T-cell (primary cell): ENCODE measurements at places on chromosomes 1 and 21.

DNA sequence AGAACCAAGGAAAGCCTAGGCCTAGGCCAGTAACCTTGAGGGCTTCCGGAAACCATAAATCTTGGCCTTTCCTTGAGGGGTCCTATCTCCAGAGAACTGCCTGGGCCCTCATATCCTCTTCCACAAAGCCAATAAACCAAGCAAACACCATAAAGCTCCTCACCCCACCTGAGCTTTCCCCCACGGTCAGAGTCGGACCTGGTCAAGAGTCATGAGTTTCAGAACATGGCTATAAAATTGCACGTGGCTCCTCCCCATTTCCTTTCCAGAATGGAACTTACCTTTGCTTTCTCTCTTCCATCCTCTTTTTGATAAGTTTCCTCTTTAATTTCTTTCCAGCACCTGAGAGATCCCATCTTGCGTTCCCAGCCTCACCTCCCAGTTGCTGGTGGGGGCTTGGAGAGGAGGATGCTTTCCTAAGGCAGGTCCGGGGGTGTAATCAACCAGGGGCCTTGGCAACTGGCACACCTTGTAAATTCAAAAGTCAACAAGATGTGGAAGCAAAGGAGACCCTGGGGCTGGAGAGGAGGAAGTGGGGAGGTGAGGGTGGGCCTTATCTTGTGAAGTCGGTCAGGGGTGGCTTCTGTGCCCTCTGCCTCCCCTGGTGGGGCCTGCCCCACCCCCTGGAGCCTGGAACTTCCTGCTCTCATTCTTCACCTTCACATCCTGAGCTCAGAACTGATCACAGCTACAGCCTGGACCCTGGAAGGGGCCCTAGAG, 259.9 kb downstream of the FOXD2 start:
- H3K36me3 ChIP-seq = no peaks in the 10 kb centered on the region
- no peak overlapping the region for H3K4me3 ChIP-seq
- no peak overlapping the region for H3K27ac ChIP-seq
- no peak for DNase-seq
- H3K27me3 ChIP-seq = peaks cover 12% of the 10 kb centered on the region

DNA sequence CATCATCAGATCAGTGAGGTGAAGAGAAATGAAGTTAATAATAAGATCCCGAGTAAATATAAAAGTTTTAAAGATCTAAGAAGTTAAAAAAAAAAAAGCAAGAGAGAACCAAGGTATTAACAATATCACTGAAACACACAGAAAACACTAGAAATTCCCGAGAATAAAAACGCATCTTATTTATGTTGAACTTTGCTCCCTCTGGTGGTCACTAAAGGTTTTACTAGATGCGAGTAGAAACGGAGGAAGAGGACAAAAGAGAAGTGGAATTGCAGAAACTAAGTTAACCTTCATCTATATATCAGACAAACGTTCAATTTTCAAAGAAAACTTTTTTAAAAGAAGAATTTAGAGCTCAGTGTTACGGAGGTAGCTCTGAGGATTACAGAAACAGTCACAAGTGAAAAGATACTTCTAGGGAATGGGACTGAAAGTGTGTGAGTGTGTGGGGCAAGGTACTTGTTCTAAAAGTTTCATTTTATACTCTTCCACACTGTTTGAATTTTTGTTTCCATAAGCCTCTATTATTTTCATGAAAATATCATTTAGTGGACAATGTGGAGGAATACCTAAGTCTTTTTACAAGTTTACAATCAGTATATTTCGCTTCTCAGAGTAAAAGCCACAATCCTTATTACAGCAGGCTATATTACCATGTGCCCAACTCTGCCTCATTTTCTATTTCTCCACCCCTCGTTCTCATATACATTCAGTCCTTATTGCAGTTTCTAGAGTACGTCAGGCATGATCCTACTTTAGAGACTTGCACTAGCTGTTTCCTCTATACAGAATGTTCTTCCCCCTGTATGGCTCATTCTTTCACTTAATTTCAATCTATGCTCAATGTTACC, 19.7 kb downstream of the ACBD6 start:
- H3K4me1 ChIP-seq = no peaks in the 10 kb centered on the region
- H3K36me3 ChIP-seq = no peaks in the 10 kb centered on the region
- no peak overlapping the region for H3K27ac ChIP-seq
- H3K4me3 ChIP-seq = no peak overlapping the region
- no peak for DNase-seq
- H3K27me3 ChIP-seq = no peaks in the 10 kb centered on the region

DNA sequence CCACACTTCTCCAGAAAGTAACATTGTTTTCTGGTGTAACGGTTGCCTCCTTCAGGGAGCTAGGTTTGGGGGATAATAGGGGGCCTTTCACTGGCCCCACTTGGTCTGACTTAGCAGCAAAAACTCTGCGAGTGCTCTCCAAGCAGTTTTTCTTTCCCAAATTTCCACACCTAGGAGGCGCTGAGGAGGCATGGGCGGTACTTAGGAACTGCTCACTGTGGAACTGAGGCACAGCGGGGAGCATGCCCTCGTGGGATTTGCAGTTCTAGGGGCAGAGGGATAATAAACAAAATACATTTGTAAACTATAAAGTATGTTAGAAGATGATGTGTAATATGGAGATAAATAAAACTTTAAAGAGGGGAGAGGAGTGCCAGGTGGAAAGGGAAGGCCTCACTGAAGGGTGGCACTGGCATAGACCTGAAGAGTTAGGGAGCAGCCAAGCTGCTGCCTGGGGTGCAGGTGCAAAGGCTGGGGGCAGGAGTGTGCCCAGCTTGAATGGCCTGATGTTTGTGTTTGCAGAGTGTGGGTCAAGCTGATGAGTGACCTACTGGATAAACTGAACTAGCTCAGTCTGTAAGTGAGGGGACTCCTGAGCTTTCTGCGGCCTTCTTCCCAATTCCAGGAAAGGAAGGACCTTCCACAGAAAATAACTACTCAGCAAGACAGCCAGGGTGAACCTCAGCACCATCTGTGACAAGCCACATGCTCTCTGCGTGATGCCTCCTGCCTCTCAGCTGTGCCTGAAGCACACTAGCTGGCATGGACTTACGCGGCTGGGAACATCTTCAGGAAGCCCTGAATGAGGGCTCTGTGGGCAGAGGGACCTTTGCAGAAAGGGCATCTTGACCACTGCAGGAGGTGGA, 1.9 kb downstream of the EPHX1 start:
- no peak overlapping the region for H3K4me3 ChIP-seq
- H3K36me3 ChIP-seq = no peaks in the 10 kb centered on the region
- H3K4me1 ChIP-seq = no peaks in the 10 kb centered on the region

DNA sequence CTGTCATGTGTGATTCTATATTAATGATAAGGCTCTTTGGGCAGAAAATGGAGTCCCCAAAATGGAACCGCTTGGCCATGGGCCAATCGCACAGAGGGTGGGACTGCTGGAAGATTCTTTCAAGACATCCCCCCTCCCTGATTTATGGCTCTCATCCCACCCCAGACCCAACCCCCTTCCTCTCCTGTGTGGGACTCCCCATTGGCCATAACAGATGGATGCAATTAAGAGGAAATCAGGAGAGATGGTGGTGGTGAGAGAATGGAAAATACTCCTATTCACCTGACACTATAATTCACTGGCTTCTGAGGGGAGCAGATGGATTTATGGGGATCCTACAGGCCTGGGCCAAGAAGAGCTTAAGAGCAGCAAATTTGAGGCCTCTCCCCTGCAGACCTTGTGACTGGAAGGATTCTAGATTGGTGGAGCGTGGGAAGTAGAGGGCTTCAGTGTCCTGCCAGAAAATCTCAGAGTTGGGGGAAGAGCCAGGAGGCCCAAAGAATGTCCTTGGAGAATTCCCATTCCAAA, 1.7 kb downstream of the IGFN1 start:
- no peak for DNase-seq
- no peaks in the 10 kb centered on the region for H3K36me3 ChIP-seq
- H3K4me3 ChIP-seq = no peak overlapping the region

- no peak for DNase-seq
- H3K4me1 ChIP-seq = no peaks in the 10 kb centered on the region
- no peaks in the 10 kb centered on the region for H3K36me3 ChIP-seq
- no peak overlapping the region for H3K27ac ChIP-seq
Observed at GRCh38 chr1:85427331-85427730, 37.6 kb downstream of the DDAH1 start.

DNA sequence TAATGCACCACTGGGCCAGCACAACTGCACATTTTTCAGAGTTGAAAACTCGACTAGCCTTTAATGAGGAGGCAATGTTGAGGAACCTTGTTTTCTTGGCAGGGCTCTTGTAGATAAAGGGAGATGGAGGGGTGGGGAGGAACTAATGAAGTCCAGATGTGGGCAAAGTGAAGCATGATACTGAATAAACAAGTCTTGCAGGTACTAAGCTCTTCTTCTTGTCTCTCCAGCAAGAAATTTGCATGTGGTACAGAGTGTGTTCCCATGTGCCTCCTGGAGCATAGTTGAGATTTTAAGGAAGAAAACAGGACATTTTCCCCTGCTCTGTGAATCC, 47.0 kb downstream of the PLPP3 start:
- H3K27me3 ChIP-seq = peaks cover 3% of the 10 kb centered on the region
- peaks cover 3% of the 10 kb centered on the region for H3K36me3 ChIP-seq
- no peaks in the 10 kb centered on the region for H3K4me1 ChIP-seq
- H3K4me3 ChIP-seq = no peak overlapping the region
- no peak overlapping the region for H3K27ac ChIP-seq
- no peak for DNase-seq

DNA sequence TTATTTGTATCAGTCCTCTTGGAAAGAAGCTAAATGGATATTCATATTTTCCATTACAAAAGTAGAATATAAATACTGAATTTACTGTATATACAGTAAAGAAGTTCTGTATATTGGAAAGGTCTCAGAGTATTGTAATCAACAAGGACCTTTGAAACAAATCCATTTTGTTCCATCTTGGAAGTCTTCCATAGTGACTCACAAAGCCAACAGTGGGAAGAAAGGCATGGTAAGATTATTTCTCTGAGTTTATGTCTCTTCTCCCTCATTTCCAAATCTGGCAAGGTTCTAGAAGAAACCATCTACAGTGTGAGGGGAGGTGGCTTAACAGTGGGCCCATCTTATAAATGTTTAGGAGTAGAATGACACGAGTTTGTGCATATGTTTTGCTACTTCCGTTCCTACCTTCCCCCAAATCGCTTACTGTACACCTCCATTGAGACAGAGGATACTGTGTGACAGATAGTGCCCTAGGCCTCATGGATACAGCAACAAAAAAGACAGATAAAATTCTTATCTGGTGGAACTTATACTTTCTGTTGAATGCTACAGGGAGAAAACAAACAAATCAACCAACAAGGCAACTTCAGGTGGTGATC, 22.1 kb upstream of the SSX2IP start:
- no peak overlapping the region for H3K4me3 ChIP-seq
- DNase-seq = no peak
- H3K27ac ChIP-seq = no peak overlapping the region
- H3K27me3 ChIP-seq = peaks cover 5% of the 10 kb centered on the region
- no peaks in the 10 kb centered on the region for H3K4me1 ChIP-seq

DNA sequence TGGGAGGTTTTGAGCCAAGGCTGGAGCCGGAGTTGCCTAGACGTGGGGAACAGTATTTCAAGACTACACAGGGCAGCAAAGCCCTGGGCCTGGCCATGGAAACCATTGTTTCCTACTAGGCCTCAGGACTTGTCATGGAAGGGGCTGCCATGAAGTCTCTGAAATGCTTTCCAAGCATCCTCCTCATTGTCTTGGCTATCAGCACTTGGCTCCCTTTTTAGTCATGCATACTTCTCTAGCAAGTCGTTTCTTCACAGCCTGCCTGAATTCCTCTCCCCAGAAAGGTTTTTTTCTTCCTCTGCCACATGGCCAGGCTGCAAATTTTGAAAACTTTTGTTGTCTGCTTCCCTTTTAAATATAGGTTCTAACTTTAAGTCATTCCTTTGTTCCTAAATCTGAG, 406.6 kb upstream of the TMPRSS15 start:
- no peaks in the 10 kb centered on the region for H3K27me3 ChIP-seq
- no peaks in the 10 kb centered on the region for H3K4me1 ChIP-seq
- no peaks in the 10 kb centered on the region for H3K36me3 ChIP-seq
- H3K4me3 ChIP-seq = no peak overlapping the region

- no peaks in the 10 kb centered on the region for H3K4me1 ChIP-seq
- no peak for DNase-seq
- no peaks in the 10 kb centered on the region for H3K27me3 ChIP-seq
- H3K27ac ChIP-seq = no peak overlapping the region
- H3K4me3 ChIP-seq = no peak overlapping the region
Observed at GRCh38 chr1:37716321-37716720, 24.0 kb downstream of the CDCA8 start.

GRCh38 chr1:67324068-67324467, 16.4 kb downstream of the IL12RB2 start:
- no peak overlapping the region for H3K27ac ChIP-seq
- H3K36me3 ChIP-seq = no peaks in the 10 kb centered on the region
- no peak for DNase-seq
- H3K27me3 ChIP-seq = no peaks in the 10 kb centered on the region
- H3K4me3 ChIP-seq = no peak overlapping the region

- H3K4me1 ChIP-seq = no peaks in the 10 kb centered on the region
- no peak overlapping the region for H3K27ac ChIP-seq
- DNase-seq = no peak
- H3K27me3 ChIP-seq = peaks cover 23% of the 10 kb centered on the region
- H3K4me3 ChIP-seq = no peak overlapping the region
- no peaks in the 10 kb centered on the region for H3K36me3 ChIP-seq
Observed at GRCh38 chr1:4418021-4418420, 236.4 kb upstream of the AJAP1 start.

DNA sequence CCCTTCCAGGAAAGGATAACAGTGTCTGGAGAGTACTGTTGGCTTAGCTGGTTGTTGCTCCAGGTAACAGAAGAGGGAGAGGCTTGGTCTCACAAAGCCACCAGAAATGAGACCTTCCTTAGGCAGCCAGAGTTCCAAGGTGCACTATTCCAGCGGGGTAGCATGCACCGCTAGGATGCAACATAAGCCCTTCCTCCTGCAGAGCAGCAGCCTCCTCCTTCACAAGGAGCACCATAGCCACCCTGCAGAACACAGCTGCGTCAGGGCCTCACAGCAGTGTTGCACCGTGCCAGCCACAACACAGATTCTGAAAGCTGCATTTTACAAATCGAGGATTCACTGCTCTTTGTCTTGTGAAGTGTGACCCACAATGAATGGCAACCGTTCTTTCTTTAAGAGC, 142.0 kb downstream of the CLIC6 start:
- no peaks in the 10 kb centered on the region for H3K27me3 ChIP-seq
- peaks cover 64% of the 10 kb centered on the region for H3K4me1 ChIP-seq
- no peak overlapping the region for H3K27ac ChIP-seq
- no peak for DNase-seq

GRCh38 chr1:19066248-19066873, 109.9 kb upstream of the IFFO2 start:
- H3K36me3 ChIP-seq = no peaks in the 10 kb centered on the region
- DNase-seq = no peak
- no peak overlapping the region for H3K4me3 ChIP-seq
- peaks cover 41% of the 10 kb centered on the region for H3K4me1 ChIP-seq
- no peak overlapping the region for H3K27ac ChIP-seq
